Activated CD4-positive, alpha-beta T cell treated with anti-CD3 and anti-CD28 coated beads, Interleukin-2, Interleukin-4, amounts not matched to agents 100 ng/mL and 50 ng/mL, durations not matched to agents 16 hours and 8 hours (primary cell): ENCODE measurements at places on chromosomes 5 and 9.

- DNase-seq: peak; percentile 15
Measured at GRCh38 chr5:139611703-139612584, 36.2 kb upstream of the CXXC5 start.

- no peak for DNase-seq
Measured at GRCh38 chr5:151108566-151108965, 27.7 kb upstream of the TNIP1 start.

- no peak for DNase-seq
Measured at GRCh38 chr5:168314735-168315411, 23.4 kb downstream of the WWC1 start.

GRCh38 chr5:176618783-176619182 lies 8.8 kb upstream of the GPRIN1 start:
- no peak for DNase-seq

- DNase-seq: no peak
Measured at GRCh38 chr5:180474569-180474968, 19.6 kb upstream of the CNOT6 start.

- DNase-seq: peak; percentile 90
Measured at GRCh38 chr5:142014911-142015584, 2.2 kb upstream of the GNPDA1 start.
